ENCODE measurements at places on chromosomes 2 and 18. TPM values are rescaled to one million over a fixed set of nuclear protein-coding genes. Genes with fewer than 3 reads are reported as not detected.

DNA sequence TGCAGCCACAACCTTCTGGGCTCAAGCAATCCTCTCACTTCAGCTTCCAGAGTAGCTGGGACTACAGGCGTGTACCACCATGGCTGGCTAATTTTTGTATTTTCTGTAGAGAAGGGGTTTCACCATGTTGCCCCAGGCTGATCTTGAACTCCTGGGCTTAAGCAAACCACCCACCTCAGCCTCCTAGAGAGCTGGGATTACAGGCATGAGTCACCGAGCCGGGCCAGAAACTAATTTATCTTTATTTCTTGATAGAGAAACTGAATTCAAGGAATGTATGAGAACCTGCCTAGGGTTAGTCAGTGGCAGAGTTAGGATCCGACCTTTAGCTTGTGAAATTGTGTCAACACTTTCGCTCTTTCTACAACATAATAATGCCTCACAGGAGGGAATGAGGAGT, 19.3 kb upstream of the ITGAV start:
- DNase-seq: no peak

GRCh38 chr2:235025800-235026536, 74.2 kb downstream of the SH3BP4 start:
- no peak for DNase-seq

DNA sequence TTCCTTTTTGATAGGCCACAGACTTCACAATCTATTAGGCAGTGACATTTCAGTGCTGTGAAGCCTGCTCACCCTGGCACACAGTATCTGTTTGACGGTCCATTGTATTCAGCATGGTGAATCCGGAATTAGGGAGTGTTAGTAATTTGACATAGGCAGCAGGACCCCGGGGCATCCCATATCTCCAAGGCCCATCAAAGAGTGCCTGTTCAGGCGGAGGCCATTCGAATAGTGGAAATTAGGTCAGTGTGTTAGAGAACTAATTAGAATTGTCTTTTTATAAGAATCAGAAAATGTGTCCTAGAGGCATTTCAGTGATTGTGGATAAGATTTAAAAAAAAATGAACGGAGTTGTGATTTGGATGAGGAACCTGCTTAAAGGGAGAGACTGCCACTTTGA, 818.8 kb upstream of the SOX11 start:
- no peak for DNase-seq

- no peak for DNase-seq
These were observed 67.4 kb upstream of the HPCAL1 start for GRCh38 chr2:10235099-10235908.

GRCh38 chr2:139819273-139819796, 1039.1 kb upstream of the NXPH2 start:
- no peak for DNase-seq

- peak; percentile 46 for DNase-seq
These were observed 40.6 kb downstream of the TAF1B start for GRCh38 chr2:9883897-9884296.

- DNase-seq: no peak
These were observed 44.6 kb upstream of the THOC1 start for GRCh38 chr18:312415-312814.

DNA sequence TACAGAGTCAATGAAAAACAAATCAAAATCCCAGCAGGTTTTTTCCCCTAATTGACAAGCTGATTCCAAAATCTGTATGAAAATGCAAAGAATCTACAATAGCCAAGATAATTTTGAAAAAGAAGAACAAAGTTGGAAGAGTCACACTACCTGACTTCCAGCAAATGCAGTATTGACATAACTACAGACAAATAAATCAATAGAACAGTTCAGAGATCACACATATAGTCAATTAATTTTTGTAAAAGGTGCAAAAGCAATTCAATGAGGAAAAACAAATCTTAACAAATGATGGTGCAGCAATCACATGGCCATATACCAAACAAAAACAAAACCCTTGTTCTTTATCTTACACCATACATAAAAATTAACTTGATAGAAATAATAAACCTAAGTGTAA, 74.6 kb upstream of the ST8SIA5 start:
- DNase-seq: no peak

- no peak for DNase-seq
These were observed 799.0 kb downstream of the DCDC2C start for GRCh38 chr2:4502230-4502843.

GRCh38 chr2:105645938-105646773, 98.6 kb upstream of the NCK2 start:
- no peak for DNase-seq

- no peak for DNase-seq
These were observed 17.1 kb downstream of the CREB1 start for GRCh38 chr2:207546822-207547221.

DNA sequence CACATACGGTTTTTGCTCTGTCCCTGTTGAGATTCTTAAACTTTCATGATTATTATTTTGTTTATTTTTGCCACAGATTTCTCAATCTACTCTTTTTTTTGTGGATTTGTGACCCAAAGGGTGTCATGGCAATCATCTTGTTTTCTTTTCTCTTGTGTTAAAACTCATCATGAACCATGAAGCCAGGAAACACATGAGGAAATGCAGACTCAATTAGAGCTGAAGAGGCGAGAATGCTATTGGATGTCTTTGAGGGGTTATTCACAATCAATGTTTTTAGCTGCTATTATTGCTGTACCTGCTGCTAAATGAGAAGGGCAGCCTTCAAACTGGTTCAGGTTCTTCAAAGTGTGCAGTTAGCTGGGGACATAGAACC, 99.5 kb upstream of the MMADHC start:
- no peak for DNase-seq

- DNase-seq: no peak
These were observed 40.0 kb downstream of the ITGA6 start for GRCh38 chr2:172467382-172467781.

- DNase-seq: no peak
These were observed 99.4 kb downstream of the CBLN2 start for GRCh38 chr18:72444798-72445155.

DNA sequence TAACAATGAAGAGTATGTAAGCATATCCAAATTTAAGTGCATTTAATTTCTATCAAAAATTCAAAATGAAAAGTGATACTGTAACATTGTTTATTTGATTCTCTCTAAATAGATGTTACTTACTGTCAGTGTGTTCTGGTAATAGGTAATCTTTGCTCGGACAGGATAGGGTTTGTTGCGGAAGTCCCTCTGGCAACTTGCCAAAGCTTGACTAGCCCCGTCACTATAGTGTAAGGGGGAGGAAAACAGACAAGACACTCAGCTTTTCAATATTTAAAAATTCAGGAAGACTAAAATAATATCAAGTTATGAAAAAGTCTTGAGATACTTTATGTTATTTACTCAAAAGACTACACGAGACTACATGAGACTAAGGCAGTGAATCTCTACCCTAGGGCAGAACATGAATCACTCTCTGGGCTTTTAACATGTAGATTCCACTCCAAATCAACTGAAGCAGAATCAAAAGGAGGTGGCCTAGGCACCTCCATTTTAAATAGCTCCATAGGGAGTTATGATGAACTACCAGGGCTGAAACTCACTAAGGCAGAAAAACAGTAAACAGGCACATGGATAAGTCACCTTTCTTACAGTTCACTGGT, 5.9 kb downstream of the LMAN1 start:
- no peak for DNase-seq

- no peak for DNase-seq
These were observed 48.6 kb upstream of the UBE2E3 start for GRCh38 chr2:180931841-180932240.

- DNase-seq: no peak
These were observed 424.6 kb downstream of the TGIF1 start for GRCh38 chr18:3874581-3874980.

GRCh38 chr2:190659553-190659952, 10.7 kb downstream of the NAB1 start:
- no peak for DNase-seq

DNA sequence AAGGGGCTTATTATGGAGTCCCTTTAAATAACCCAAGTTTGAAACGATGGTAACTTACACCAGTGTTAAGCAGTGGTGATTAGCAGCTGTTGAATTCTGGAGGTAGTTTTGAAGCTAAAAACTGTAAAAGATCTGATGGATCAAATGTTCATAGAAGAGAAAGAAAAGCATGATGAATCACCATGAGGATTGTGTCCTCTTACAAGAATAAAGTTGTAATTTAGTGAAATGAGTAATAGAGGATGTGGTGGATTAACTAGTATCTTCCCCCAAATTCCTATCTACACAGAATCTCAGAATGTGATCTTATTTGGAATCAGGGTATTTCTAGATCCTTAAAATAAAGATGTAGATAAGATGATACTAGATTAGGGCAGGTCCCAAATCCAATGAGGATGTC, 1138.2 kb upstream of the TMEFF2 start:
- DNase-seq: no peak

- no peak for DNase-seq
These were observed 922.5 kb downstream of the SUCLG1 start for GRCh38 chr2:83536556-83536955.

DNA sequence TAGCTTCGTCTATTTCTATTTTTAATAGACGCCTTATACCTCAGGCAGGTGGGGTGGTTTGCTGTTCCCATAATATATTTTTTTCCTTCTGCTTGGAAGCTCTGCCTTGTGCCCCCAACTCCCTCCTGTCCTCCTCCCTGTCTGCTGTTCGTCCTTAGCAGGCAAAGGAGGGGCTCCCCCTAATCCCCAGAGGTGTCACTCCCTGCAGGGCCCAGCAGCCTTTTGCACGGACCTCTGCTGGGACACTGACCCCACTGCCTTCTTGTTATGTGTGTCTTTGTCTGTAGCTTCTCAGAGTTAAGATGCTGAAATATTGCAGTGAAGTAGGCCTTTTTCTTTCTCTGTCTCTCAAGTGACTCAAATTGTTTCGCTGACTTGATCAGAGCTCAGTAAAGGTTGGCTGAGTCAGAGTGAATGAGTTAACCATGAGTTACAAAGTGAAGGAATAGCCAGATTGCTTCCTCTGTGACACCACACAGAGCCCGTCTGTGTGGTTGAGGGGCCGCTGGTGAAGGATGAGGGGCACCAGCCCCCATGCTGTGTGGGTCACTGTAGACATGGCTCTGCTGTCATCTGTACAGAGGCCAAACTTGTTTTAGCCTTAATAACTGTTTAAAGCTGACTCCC, 47.7 kb downstream of the PRKCE start:
- no peak for DNase-seq

DNA sequence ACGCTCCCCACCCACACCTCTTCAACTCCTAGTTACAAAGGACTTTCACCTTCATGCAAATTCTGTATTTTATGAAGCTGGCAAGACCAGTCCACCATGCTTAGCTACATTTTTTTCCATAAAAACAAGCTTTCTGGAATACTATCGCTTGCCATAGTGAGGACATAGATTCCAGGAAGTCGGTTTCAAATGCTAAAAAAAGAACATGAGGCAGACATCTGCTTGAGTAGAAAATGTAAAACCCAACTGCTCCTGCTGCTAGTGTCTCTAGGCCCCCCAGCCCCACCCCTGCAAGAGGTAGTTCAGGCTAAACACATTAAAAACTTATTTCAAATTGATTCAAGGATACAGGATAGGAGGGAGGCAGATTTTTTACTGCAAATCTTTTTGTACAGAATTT, 148.9 kb downstream of the SMAD2 start:
- no peak for DNase-seq

GRCh38 chr18:74961596-74961995, 247.3 kb downstream of the PTGR3 start:
- no peak for DNase-seq

GRCh38 chr2:197200051-197200761, 110.4 kb downstream of the ANKRD44 start:
- DNase-seq: no peak

DNA sequence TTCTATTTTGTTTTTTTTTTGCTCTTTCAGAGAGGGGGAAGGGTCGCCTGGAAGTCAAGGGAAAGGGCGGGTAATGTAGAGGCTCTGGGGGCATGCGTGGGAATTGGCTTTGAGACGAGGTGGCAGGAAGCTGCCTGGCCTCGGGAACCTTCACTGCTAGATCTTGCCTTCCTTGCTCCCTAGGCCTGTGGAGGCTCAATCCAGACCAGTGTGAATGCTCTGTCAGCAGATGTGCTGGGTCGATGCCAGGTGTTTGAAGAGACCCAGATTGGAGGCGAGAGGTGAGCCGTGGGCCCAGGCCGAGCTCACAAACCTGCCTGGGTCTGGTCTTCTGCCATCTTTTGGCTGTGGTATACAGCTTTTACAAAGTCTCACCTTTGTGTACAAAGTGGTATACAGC, 15.5 kb downstream of the CCT7 start:
- DNase-seq: no peak

DNA sequence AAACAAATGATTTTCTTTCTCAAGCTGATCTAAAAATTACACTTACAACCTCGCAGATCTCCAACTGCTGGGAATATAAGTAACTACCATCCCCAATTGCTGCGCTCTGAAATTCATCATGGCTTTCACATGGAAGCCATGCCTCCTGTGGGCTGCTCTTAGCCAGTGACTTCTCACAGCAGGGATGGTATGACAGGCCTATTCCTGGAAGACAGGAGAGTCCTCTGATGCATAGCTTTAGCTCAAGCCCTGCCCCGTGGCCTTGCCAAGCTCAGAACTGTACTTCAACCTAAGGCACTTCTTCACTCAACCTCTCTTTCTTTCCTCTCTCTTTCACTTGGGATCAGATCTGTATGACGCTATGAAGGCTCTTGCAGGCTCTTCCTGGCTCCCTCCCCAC, 12.6 kb upstream of the ELAC1 start:
- DNase-seq: no peak

- no peak for DNase-seq
These were observed 193.6 kb upstream of the FANCL start for GRCh38 chr2:58434692-58435091.

The ABCG8 gene
- 2.7 TPM for total RNA-seq

The IGFBP5 gene
- total RNA-seq: 41.3 TPM

The RDH14 gene
- 16.0 TPM for total RNA-seq

The G6PC2 gene
- total RNA-seq: not detected

The EPAS1 gene
- 129 TPM for total RNA-seq

The AQP12A gene
- not detected for total RNA-seq

The CFAP221 gene
- 39.7 TPM for total RNA-seq

The SGPP2 gene
- 23.2 TPM for total RNA-seq

The VAMP8 gene
- 3.3 TPM for total RNA-seq

The RGPD8 gene
- total RNA-seq: 33.6 TPM

The ARHGAP15 gene
- total RNA-seq: 11.9 TPM
